PC-3 (cell line): ENCODE measurements at places on chromosomes 7 and 10.
A peak's percentile ranks its signal among the peaks of the same experiment; 100 is the strongest.

DNA sequence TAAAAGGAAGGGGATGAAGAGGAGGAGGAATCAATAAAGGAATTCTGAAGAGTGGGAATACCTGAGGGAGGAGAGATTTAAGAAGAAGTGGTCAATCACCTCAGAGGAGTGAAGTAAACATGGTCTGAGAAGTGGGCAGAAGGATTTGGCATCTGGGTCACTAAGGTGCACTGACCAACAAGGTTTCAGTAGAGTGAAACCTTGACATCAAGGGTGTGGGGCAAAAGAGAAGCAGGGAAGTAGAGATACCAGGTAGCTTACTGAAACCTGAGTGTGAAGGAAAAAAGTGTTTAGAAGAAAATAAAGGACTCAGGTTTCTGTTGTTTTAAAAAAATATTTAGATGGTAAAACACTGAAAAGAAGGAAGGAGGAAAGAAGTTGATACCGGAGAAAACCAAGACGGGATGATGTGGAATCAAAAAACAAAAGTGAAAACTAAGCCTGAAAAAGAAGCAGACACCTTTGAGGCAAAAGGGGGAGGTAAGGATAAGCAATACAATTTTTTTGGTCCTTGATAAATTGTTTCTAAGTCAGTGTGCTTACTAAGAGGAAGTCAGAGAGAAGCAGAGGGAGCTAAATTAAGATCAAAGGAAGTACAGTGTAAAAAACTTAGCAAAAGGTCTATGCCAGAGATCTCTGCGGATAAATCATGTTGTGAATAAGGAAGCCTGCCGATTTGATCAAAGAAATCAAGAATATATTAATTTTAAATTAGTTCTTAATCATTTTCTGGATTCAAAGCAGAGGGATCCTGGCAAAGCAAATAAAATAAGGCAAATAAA lies 137.2 kb upstream of the GPR22 start:
- no peak for DNase-seq

- DNase-seq: no peak
Observed at GRCh38 chr7:140050100-140050499, 12.7 kb downstream of the PARP12 start.

GRCh38 chr7:69422574-69422985 lies 175.7 kb upstream of the AUTS2 start:
- DNase-seq: no peak

DNA sequence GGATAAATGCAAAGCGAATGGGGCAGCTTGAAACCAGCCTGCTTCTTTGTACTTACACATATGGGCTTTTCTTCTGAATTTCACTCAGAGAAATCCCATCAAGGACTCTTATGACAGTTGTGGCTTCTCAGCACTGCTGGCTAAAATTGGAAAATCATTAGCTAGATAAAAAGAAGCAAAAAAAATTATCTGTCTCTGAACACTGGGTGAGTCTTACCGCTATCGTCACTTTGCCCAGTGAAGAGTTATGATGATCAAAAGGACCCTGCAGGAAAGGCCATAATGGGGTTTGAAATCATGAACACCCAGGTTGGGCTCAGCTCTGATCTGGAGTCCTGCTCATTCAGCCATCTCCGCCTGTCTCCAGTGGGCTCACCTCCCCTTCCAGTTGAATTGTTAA lies 34.3 kb downstream of the AOAH start:
- DNase-seq: no peak

- no peak for DNase-seq
Observed at GRCh38 chr10:15606377-15606776, 113.3 kb downstream of the ITGA8 start.

- DNase-seq: peak; percentile 86
Observed at GRCh38 chr7:22559829-22560489, 60.0 kb upstream of the STEAP1B start.

DNA sequence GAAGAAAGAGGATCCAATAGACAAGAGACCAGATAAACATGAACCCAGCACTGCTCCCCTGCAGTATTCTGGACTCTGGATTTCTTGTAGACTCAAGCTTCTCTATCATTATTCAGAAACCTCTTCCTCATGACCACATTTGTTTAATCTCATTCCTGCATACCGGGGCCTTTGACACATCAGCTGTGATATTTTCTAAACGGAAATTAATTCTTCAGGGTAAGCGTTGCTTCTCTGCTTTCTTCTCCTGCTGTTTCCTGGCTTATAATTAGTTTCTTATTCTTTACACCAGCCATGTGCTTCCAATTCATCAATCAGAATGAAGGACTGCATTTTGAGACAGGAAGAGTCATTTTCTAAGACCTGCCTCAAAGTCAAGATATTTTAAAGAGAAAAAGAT lies 54.2 kb upstream of the TARP start:
- no peak for DNase-seq

DNA sequence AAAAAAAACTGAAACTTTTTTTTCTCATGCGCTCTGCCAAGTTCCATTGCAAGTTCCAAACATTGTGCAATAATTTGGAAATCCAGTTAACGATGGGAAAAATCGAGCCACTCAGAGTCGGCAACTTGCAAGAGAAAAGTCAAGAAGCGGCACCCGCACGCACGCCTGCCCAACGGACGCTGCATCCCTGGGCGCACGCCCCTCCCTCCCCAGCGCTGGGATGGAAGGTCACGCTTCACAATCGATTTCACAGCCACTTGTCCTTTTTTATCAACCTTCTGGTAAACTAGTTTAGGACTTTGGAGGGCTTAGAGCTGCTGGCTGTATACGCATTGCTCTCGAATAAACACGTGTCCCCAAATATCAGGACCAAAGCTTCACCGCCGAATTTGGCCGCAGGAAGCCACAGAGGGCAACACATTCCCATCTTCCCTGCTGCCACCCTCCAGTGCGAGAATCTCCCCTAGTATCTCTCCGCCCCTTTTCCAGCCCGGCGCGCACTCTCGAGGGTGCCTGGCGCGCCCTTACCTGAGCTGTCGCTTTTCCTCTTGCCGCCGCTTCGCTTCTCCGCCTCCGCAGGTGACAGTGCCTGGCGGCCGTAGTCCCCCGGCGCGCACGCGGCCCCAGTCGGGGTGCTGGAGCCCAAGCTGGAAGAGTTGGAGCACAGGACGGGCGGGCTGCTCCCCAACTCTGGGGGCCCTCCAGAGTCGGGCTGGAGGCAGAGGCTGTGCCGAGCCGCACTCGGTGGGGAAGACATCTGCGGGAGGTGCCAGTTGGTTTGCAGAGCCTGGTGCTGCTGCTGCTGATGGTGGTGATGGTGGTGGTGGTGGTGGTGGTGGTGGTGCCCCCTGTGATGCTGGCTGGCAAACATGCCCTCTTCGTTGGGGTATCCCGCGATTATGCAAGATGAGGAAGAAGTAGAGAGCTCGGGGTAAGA lies 857 bp downstream of the MEOX2 start:
- no peak for DNase-seq

GRCh38 chr10:119896937-119897770 lies 4.6 kb downstream of the SEC23IP start:
- peak; percentile 23 for DNase-seq

- DNase-seq: no peak
Observed at GRCh38 chr10:97830064-97830463, 19.6 kb upstream of the GOLGA7B start.

- DNase-seq: peak; percentile 64
Observed at GRCh38 chr7:32062150-32062549, 8.1 kb downstream of the PDE1C start.

DNA sequence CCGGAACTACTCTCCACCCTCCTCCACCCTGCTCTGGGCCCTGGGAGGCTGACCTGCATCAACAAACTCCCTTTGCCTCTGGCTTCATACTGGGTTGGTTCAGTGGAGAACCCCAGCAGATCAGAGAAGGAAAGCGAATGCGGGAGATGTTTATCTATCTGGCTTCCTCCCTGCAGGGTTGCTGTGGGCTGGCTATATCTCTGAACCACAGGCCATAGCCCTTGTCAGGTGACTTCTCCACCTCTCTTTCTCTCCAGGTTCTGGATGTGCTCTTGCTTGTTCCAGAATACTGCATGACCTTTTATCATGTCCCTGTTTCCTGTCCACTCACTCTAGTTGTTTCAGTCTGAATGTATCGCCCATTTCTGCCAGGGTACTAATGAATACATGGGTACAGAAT lies 51.7 kb upstream of the IFRD1 start:
- DNase-seq: no peak

DNA sequence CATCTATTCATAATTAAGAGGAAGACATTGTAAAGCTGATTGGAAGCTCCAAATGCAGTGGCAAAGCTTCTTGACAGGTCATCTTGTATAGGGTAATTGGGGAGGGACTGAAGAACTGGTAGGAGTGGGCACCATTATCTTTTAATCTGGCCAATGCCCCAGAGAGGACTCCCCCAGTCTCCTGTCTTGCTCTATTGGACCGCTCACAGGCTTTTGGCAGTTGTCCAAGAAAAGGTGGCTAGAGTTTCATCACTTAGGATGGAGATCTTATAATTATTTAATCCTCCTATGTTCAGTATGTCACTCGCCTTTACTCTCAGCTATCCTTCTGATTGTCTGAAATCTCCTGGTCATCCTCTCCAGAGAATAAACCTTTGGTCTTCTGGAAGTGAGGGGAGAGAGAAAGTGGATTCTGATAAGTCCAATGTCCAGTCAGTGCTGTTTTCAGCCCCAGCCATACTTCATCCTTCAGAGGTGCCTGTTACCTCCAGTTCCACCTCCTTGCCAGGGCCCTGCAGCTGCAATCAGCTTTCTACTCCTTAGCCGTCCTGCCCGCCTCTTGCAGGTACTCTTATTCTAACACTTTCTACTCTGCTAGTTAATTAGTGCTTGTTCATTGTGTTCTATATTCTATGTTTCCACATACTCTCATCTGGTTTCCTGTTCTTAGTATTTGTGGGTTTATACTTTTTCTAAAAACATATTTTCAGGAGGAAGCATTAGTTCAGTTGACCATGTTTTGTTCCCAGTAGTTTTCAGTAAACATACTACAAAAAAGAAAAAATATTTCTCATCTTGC lies 241.6 kb downstream of the NSUN6 start:
- DNase-seq: no peak

DNA sequence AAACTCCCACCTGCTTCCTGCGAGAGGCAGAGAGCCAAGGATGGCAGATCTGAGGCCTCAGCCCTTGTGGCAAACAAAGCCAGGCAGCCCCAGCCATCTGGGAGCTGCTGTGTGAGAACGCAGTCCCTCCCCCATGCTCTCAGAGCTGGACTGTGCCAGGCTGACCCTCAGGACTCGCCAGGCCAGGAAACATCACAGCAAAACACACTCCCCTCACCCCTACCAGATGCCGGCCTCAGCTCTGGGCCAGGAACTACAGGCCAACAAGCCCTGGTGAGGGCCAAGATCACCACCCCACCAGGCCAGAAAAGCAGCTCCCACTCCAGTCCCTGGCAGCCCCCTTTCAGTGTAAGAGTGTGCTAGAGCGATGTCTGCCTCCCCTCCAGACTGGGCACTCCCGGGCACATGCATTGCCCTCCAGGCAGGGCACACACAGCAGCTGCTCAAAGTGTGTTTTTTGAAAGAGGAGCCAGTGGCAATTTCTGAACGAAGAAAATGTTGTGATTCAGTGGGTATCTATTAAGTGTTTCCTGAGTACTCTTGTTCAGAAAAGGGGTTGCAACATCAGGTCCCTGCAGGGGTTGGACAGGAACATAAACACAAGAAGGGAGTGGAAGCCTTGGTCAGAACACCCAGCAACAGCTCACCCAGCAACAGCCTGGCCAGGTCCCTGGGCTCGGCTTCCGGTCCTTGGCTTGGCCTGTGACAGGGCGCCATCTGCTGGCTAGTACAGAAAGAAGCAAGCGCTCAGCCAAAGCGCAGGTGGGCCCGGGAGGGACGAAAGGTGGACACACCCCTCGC lies 18.3 kb downstream of the LRRC20 start:
- DNase-seq: peak; percentile 98

GRCh38 chr7:98288064-98288823 lies 6.8 kb downstream of the BRI3 start:
- no peak for DNase-seq
